ENCODE measurements at places on chromosomes 2 and 18.

DNA sequence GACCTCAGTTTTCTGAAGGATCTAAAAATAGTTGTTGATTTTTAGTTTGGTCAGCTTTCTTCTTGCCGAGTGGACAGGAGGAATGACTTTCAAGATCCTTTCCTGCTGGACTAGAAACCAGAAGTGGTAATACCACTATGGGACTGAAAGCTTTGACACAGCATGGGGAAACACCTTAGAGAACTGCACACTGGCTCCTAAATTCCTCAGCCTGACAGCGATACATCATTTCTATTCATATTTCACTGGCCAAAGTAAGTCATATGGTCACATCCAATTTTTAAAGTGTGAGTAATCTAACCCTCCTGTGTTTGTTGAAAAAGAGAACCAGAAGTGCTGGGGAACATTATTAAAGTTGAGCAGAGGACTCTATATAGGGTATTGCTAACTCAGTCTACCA lies 244.7 kb upstream of the MMADHC start:
- no peak for DNase-seq

- no peak for DNase-seq
Measured at GRCh38 chr18:6682437-6683111, 46.9 kb upstream of the ARHGAP28 start.

DNA sequence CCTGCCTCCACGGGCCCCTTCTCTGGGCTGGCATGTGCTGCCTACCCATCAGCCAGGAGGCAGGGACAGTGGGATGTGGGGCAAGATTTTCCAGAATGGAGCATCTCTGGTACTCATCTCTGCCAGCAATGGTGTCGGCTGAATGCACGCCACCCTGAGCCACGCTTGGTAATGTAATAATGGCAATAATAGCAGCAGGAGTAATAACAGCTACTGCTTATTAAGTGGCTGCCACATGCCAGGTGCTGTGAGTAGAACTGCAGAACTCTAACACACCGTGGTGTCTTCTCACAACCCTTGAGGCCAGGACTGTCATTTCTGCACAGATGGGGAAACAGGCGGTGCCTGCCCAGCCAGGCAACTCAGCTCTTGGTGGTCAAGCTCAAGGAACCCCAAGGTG lies 113.6 kb downstream of the CELF4 start:
- no peak for DNase-seq

DNA sequence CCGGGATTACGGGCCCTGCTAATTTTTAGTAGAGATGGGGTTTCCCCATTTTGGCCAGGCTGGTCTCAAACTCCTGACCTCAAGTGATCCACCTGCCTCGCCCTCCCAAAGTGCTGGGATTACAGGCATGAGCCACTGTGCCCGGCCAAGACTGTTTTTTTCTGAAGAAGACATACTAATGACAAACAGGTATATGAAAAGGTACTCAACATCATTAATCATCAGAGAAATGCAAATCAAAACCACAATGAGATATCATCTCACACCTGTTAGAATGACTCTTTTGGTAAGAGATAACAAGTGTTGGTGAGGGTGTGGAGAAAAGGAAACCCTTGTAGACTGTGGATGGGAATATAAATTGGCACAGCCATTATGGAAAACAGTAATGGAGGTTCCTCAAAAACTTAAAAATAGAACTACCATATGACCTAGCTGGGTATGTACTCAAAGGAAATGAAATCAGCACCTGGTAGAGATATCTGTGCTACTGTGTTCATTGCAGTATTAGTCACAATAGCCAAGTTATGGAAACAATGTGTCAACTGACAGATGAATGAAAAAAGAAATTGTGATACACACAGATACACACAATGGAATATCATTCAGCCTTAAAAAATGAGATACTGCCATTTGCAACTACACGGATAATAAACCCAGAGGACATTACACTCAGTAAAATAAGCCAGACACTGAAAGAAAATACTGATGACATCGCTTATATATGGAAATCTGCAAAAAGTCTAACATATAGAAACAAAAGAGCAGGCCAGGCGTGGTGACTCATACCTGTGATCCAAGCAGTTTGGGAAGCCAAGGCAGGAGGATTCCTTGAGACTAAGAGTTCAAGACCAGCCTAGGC lies 20.8 kb downstream of the SOS1 start:
- DNase-seq, result no peak

GRCh38 chr2:144411473-144411872 lies 108.4 kb downstream of the ZEB2 start:
- no peak for DNase-seq

- no peak for DNase-seq
Measured at GRCh38 chr2:233486778-233487552, 79.6 kb downstream of the USP40 start.

DNA sequence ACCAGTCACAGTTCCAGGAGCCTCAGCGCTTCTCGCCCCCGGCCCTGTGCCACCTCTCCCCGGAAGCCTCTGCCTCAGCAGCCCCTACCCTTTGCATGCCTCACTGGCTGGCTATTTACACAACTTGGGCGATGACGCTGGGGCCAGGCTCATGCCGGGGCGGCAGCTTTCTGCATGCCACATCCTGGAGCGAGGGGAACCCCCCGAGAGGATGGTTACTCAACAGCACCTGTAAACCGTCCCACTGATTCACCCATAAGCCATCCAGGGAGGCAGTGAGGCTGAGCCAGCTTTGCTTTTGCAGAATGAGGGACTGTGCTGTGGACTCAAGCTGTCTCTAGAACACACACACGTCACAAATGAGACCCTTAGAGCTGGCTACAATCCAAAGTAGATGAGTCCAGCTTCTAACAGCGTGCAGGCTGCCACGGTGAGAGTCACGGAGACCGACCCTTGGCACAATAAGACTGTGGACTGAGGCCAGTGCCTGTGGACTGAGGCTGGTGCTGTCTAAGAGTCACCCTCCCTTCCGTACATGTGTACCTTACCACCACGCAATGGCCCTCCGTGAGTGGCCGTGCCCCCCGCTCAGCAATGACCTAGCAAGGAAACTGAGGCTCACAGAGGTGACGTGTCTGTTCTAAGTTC lies 45.6 kb upstream of the ODC1 start:
- peak; percentile 57 for DNase-seq

DNA sequence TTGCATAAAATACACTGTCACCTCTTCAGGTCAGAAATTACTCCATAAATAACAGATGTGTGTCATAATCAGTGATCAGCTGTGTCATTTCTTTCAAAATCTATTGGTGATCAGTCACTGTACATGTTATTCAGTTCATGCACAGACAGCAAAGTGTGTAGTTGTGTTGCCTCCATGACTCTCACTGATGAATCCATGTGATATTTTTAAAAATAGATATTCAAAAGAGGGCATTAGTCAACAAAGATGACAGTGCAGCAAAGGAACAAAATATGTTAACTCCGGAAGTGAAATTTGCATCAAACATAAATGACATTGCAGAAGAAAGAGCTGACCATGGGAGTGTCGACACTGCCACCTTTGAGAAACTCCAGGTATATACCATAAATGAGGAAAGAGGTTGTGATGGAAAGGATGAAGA lies 17.1 kb upstream of the MCM6 start:
- DNase-seq, result no peak

DNA sequence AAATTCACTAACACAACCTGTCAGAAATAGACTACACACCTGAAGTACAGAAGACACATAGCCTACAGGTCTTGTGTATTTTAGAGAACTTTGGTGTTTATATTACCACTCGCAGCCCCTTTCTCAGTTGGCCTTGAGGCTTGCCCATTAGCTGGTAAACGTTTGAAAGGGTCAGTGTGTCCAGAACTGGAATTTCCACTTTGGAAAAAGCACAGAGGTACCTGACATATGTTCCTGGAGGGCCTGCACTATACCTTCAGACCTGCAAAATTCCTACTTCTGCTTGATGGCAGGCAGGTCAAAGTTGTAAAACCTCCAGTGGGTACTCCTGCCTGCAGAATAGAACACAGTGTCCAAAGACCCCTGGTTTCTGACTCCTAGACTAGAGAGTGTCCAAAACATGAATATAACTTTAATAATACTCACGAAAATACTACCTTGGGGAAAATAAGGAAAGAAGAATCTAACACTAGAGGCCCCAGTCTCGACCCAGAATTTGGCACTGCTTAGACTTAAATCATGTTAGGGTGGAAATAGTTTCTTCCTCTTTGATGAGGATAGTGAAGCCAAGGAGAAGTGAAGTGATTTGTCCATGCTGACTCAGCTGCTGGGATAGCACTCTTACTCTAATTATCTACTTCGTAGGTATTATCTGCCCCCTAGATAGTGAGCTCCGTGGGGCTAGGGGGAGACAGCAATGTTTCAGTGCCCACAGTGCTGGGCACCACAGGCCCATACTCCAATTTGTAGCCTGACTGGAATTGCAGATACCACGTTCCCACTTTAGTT lies 2.8 kb downstream of the KCTD1 start:
- DNase-seq, result no peak

DNA sequence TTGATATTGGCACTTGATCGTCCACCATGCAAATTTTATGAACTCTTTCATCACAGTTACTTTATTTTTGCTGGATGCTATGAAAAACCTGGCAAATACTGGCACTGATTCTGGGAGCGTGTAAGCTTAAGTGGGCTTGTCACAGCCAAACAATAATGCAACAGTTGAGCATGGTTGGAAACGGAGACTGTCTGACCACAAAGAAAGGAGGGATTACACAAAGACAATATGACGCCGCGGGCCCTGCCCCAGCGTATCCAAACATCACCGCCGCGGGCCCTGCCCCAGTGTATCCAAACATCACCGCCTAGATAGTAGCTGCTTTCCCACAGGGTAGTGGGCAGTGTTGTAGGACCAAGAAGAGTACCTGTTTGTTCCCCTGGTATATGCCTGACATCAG lies 135.9 kb downstream of the PRPF40A start:
- no peak for DNase-seq

DNA sequence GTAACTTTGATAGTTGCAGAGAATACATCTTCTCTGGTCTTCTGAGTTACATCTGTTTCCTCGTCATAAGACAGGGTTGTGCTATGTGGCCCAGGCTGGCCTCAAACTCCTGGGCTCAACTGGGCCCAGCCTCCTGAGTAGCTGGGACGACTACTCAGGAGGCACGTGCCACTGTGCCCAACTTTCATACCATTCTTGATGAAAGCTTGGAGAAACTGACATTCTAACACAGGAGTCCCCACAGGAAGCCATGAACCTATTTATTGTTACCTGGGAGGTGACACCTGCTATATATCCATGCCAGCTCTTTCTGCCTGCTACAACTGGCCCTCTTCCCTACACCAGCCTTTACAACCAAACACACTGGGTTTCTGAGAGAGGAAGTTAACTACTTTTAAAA lies 19.1 kb downstream of the EIF2AK3 start:
- DNase-seq, result no peak

DNA sequence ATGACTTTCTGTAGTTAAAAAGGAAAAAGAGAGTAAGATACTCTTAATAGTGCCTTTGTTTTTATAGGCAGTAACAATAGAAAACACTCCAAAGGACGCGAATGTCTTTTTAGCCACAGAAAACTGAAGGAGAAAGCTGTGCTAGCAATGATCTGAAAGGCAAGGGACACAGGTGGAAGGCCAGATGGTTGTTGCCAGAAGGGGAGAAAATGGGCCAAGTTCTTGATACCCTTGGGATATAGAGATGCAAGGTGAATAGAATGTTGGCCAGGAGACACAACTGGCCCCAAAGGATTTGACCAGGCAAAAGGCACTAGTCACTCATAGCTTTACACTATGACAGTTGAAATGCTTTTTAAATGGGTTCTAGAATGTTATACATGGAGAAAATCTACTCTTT lies 180.0 kb downstream of the NRXN1 start:
- no peak for DNase-seq

DNA sequence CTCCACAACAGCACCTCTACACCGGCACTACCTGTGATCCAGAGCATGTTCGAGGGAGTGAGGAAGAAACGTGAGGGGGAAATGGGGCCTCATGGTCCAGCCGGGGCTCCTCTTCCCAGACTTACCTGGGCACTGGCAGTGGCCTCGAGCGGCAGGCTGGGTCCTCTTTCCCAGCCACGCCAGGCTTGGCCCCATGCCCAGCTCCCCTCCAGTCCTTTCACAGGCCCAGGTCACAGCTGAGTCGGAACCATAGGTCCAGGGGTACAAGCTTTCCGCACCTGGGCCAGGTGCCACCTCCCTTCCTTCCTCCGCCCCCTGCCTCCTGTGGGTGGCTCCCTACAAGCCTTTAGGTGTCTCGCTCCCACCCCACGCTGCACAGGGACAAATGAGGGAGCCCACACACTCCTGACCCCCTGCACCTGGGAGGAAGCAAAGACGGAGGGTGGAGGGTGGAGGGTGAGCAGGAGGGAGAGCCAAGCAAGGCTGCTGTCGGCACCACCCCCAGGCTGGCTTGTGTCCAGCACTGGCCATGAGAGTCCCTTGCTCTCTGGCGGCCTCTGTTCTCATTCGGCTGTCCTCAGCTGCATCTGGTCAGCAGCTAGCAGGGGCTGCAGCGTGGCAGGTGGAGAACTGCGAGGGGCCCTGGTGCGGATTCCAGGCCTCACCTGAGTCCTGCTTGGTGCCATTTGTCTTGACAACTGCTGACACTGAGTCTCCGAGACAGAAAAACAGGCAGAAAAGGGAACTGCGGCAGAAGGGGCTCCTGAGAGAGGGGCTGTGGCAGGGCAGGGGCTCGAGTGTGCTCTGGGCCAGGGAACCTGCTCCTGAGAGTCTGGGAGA lies 26.8 kb downstream of the ADRA2B start:
- no peak for DNase-seq

DNA sequence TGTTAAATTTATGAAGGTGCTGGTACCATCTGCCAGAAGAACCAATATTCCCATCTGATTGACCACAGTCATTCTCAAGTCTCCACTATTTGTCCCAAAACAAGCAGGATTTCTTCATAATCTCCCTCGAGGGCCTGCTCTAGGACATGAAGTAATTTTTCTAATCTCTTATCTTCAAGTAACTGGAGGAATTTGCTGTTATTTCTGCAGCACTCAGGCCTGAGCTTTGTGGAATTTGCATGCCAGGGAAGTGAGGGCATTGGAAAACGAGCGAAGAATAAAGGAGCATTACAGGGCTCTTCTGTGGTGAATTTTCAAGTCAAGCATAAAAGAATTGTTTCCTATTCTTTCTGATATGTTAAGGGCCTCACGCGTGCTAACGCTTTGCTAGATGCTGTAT lies 161.2 kb upstream of the EPAS1 start:
- DNase-seq, result no peak

- no peak for DNase-seq
Measured at GRCh38 chr2:160931531-160931930, 228.7 kb upstream of the TANK start.

DNA sequence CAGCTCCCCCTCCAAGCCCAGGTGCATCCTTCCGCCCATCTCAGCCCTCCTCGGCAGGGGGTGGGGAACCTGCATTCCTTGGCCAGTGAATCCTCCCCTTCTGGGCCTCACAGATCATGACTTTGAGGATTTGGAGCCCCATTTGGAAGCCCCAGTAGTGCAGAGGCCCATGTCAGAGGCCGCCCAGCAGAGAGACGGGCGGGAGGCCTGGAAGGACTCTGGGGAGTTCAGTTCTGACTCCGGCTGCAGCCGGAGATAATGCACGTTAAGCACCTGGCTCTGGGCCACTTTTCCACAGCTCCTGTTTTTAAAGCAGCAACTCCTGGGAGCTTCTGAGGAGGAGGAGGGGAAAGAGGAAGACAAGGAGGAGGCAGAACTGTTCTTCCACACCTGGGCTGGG lies 14.9 kb downstream of the ATOH8 start:
- no peak for DNase-seq

GRCh38 chr2:113692698-113693428 lies 63.6 kb downstream of the SLC35F5 start:
- no peak for DNase-seq

GRCh38 chr2:67037655-67038054 lies 359.5 kb upstream of the ETAA1 start:
- no peak for DNase-seq

- DNase-seq, result no peak
Measured at GRCh38 chr2:10216677-10217488, 85.8 kb upstream of the HPCAL1 start.

GRCh38 chr2:184394642-184395041 lies 203.7 kb upstream of the ZNF804A start:
- no peak for DNase-seq
